ENCODE measurements at places on chromosomes 6 and 20.
A peak's percentile ranks its signal among the peaks of the same experiment; 100 is the strongest.

GRCh38 chr6:170076466-170077165 lies 214.3 kb downstream of the DLL1 start:
- no peak overlapping the region for H3K4me3 ChIP-seq
- no peak for DNase-seq
- H3K27ac ChIP-seq = peak overlapping the region; percentile 74
- H3K27me3 ChIP-seq = no peaks in the 10 kb centered on the region

- H3K27me3 ChIP-seq = no peaks in the 10 kb centered on the region
- DNase-seq = no peak
- no peak overlapping the region for H3K4me3 ChIP-seq
- peak overlapping the region; percentile 68 for H3K27ac ChIP-seq
Observed at GRCh38 chr6:33696076-33696475, 15.4 kb downstream of the UQCC2 start.

DNA sequence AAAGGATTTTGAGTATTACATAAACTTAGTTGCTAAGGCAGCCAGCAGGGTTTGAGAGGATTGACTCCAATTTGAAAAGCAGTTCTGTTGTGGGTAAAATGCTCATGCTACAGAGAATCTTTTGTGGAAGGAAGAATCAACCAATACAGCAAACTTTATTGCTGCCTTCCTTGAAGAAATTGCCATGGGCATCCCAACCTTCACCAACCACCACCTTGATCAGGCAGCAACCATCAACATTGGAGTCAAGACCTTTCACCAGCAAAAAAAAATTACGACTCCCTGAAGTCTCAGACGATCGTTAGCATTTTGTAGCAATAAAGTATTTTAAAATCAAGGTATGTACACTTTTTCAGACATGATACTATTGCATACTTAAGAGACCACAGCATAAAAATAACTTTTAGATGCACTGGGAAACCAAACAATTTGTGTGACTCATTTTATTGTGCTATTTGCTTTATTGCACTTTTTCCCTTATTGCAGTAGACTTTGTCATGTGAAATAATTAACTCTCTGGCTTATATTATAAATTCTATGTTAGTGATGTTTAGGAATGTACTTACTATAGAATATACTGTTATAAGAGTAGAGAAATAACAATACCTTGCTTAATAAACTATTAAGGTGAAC lies 390.8 kb downstream of the CDKAL1 start:
- no peaks in the 10 kb centered on the region for H3K4me1 ChIP-seq
- no peaks in the 10 kb centered on the region for H3K27me3 ChIP-seq
- no peak overlapping the region for H3K27ac ChIP-seq
- no peaks in the 10 kb centered on the region for H3K36me3 ChIP-seq
- no peak overlapping the region for H3K4me3 ChIP-seq

GRCh38 chr6:93021235-93021915 lies 398.0 kb downstream of the EPHA7 start:
- H3K4me3 ChIP-seq = no peak overlapping the region
- no peak for DNase-seq
- H3K4me1 ChIP-seq = no peaks in the 10 kb centered on the region
- H3K27ac ChIP-seq = no peak overlapping the region

- H3K36me3 ChIP-seq = no peaks in the 10 kb centered on the region
- peak overlapping the region; percentile 84 for H3K27ac ChIP-seq
- H3K27me3 ChIP-seq = no peaks in the 10 kb centered on the region
- H3K4me3 ChIP-seq = no peak overlapping the region
- peaks cover 6% of the 10 kb centered on the region for H3K4me1 ChIP-seq
Observed at GRCh38 chr20:3740615-3741301, 8.3 kb downstream of the HSPA12B start.

DNA sequence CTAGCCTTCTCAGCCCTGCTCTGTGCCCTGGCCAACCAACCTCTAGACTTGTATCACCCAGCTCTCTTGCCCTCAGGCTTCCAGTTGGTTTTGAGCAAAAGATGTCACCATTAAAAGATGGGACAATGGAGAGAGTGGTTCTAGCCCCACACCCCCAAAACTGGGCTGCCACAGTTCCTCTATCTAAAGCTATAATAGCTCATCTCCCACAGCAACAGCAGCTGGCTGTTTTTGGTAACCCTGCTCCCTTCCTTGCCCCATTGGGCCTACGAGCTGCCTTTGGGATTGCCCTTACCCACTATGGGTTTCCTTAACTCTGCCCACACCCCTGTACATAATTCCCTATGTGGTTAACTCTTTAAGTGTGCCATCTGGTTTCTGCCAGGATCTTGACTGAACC lies 7.6 kb upstream of the SRSF3 start:
- H3K4me1 ChIP-seq = no peaks in the 10 kb centered on the region
- no peaks in the 10 kb centered on the region for H3K27me3 ChIP-seq
- H3K27ac ChIP-seq = no peak overlapping the region
- H3K36me3 ChIP-seq = no peaks in the 10 kb centered on the region
- no peak overlapping the region for H3K4me3 ChIP-seq

DNA sequence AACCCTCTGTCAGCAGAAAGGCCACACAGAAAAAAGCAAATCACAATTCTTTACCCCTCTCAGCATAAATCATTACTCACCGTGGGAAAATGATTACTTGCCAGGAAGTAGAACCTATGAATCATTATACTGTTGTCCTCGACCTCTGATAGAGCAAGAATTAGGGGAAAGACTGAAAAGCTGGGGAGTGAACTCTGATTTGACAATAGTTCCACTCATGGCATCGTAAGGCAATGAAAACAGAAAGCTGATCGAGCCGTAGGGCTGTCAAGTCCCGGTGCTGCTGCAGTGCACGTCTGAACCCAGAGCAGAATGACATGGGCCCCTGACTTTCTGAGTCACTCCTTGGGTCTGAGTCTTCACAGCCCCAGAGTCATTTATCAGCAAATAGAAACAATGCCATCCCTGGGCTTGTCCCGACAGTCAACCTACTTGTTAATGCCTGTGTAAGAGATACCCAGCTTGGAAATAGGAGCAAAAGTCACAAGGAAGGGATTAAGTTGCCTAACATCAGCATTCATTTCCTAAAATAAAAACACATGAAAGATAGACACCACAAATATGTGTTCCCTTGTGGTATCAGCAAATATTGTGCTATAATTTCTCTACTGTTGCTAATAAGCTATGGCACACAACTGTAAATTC lies 224.8 kb upstream of the MARCKS start:
- peak overlapping the region; percentile 46 for H3K4me3 ChIP-seq
- H3K4me1 ChIP-seq = no peaks in the 10 kb centered on the region
- peak overlapping the region; percentile 75 for H3K27ac ChIP-seq
- no peaks in the 10 kb centered on the region for H3K36me3 ChIP-seq
- no peak for DNase-seq

DNA sequence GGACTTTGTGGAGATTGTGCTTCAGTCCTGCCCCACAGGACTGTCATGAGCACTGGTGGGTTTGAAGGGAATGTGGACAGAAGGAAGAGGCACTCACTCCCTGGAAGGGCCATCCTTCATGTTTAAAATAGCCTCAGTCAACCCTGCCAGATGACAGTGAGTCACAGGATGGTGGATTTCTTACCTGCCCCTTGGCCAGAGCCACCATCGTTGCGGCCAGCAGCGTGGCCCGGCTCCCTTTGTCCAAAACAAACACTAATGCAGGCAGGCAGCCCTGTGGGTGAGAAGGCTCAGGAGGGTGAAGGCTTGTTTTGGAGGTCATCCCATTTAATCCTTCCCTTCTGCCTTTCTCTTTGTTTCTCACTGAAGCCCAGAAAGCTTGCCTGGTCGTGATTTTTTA lies 422.7 kb downstream of the CD83 start:
- no peaks in the 10 kb centered on the region for H3K36me3 ChIP-seq
- no peak overlapping the region for H3K4me3 ChIP-seq
- H3K27me3 ChIP-seq = no peaks in the 10 kb centered on the region
- DNase-seq = peak; percentile 73
- no peak overlapping the region for H3K27ac ChIP-seq

GRCh38 chr20:32470940-32471339 lies 112.8 kb downstream of the ASXL1 start:
- no peaks in the 10 kb centered on the region for H3K36me3 ChIP-seq
- H3K4me3 ChIP-seq = no peak overlapping the region
- H3K4me1 ChIP-seq = peaks cover 19% of the 10 kb centered on the region
- H3K27me3 ChIP-seq = no peaks in the 10 kb centered on the region
- DNase-seq = no peak

DNA sequence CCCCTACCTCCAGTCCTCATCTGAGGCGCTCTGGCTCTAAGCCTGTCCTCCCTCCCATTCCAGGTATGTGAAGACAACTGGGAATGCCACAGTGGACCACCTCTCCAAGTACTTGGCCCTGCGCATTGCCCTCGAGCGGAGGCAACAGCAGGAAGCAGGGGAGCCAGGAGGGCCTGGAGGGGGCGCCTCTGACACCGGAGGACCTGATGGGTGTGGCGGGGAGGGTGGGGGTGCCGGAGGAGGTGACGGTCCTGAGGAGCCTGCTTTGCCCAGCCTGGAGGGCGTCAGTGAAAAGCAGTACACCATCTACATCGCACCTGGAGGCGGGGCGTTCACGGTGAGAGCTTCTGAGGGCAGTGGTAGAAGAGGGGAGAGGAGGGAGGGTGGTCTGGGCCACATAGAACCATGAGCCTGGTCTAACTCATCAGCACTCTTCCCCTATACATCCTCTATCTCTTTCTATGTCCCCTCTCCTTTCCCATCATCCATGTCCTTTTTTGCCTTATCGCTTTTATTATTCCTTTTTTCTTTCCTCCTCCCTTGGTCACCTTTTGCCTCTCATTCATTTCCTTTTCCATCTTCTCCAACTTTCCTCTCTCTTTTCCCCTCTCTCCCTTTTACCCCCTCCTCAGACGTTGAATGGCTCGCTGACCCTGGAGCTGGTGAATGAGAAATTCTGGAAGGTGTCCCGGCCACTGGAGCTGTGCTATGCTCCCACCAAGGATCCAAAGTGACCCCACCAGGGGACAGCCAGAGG lies 3.5 kb downstream of the RING1 start:
- H3K4me1 ChIP-seq = peaks cover 5% of the 10 kb centered on the region
- no peak overlapping the region for H3K4me3 ChIP-seq
- H3K36me3 ChIP-seq = no peaks in the 10 kb centered on the region
- no peaks in the 10 kb centered on the region for H3K27me3 ChIP-seq

GRCh38 chr20:1477896-1478490 lies 11.3 kb upstream of the NSFL1C start:
- no peaks in the 10 kb centered on the region for H3K4me1 ChIP-seq
- no peak for DNase-seq
- H3K27me3 ChIP-seq = no peaks in the 10 kb centered on the region
- H3K4me3 ChIP-seq = no peak overlapping the region

- H3K4me1 ChIP-seq = no peaks in the 10 kb centered on the region
- no peak overlapping the region for H3K4me3 ChIP-seq
- DNase-seq = no peak
Observed at GRCh38 chr20:12966468-12967085, 42.2 kb upstream of the SPTLC3 start.

DNA sequence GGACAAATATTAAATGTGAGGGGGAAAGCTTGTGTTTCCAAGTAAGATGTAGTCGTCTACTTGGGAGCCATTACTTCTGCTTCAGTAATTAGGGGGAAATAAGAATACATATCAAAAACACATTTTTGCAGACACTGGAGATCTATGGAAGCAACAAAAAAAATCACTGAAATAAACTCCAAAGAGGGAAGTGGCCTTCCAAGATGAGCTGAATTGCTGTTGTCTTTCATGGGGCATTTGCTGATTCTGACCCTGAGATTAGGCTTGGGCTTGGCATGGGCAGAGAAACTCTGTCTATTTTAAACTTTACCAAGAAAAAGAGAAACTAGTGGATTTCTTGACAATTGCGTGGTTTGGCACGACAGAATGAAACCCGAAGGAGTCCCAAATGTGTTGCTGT lies 120.1 kb downstream of the MAP3K5 start:
- no peak overlapping the region for H3K27ac ChIP-seq
- H3K36me3 ChIP-seq = peaks cover 2% of the 10 kb centered on the region
- H3K4me1 ChIP-seq = no peaks in the 10 kb centered on the region
- H3K4me3 ChIP-seq = no peak overlapping the region
